SW480 (cell line): ENCODE measurements at places on chromosomes 2 and 18.

DNA sequence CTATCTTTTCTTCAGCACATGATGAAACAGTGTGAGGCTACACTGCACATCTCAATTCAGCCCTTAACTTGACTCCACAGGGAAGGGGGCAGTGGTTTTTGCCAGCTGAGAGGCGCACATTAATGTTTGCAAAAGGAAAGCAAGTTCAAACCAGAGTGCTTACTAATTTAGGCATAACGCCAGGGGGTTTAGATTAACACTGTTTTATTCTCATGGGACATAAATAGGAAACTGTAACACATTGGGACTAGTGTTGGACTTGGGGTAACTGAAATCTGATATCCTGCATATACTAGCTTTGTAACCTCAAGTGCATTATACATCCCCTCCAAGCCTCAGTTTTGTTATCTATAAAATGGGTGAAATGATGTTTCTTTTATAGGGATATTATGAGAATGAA, 821.2 kb upstream of the ID2 start:
- no peak for DNase-seq

DNA sequence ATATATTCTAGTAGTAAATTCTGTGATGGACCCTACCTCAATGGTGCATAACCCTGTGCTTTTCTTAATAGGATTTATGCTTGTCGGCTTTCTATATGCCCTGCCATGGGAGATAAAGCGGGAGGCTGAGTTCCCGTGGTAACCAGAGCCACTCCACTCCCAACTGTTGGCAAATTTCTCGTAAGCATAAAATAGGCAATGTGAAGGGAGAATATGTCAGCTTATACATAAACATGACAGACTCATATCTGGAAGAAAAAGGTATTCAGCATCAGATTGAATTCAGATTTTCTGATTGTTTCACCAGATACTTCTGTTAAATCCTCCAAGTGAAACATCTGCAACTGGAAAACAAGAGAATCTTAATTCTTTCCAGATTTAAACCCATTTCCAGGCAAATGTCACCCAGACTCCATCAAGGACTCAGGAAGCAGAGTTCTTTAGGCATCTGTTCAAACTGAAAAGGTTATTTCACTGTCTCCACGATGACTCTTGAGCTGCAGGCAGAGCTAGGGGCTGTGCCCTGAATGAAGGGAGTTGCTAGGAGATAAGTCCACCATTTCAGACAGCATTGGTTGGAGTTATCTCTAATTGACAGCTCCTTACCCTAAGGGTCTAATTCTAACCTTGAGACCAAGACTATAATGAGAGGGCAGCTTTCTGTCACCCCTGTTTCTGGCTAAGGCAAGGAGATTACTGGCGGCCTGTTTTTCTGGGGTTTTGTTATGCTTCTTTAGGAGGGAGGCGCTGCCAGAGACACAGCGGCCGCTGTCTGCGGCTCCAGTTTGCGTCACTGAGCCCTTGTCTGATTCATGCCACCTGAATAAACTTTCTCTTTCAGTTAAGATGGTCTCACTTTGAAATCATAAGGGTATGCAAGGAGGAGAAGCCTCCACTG, 381.3 kb downstream of the SOX11 start:
- no peak for DNase-seq

GRCh38 chr18:26133652-26134051, at the start of gene PSMA8:
Gene PSMA8, plus strand, starts transcription at chr18:26133869. Its CDS starts 97 bp downstream, at chr18:26133966.
- no peak for DNase-seq

GRCh38 chr2:190930411-190930810, 49.8 kb downstream of the GLS start:
- no peak for DNase-seq

GRCh38 chr2:120289221-120289906, 36.7 kb downstream of the RALB start:
- no peak for DNase-seq

GRCh38 chr2:121505986-121506586, 24.6 kb upstream of the RNU4ATAC start:
- DNase-seq: no peak

DNA sequence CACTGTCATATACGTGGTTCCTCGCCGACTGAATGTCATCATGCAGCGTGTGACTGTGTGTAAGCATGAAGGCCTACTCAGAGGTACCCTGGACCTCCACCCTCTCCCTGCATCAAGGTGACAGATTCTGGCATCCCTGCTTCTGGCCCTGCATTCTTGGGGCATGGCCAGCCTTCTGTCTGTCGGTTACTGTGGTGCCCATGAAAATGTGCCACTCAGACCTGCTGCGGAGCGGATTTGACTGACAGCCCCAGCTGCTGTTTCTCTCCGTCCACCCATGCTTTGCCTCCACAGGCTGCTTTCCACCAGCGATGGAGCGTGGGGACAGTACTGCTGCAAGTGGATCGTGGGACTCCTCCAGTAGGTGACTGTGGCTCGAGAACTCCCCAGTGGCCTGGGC, 9.6 kb downstream of the TMEM177 start:
- no peak for DNase-seq

DNA sequence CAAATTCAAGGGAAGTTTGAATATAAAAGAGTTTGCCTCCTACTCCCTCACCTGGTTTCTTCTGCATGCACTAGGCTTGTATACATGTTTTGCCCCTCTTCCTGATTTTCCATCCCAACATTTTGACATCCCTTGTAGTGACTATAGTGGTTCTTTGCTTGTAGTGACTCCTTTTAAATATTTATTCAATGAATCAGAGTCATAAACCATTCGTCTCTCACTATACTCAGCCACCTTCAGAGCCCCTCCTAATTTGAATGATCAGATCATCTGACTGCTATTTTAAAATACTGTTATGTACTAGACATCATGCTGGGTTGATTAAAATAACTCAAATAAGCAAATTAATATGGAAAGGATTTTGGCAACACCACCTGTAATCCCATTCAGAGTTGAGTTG, 492.1 kb upstream of the PIK3C3 start:
- no peak for DNase-seq

- DNase-seq: no peak
These were observed 354.8 kb upstream of the MEIS1 start for GRCh38 chr2:66080127-66080526.

- no peak for DNase-seq
These were observed 520.1 kb downstream of the ARHGAP15 start for GRCh38 chr2:143649226-143649740.

- peak; percentile 11 for DNase-seq
These were observed 37.0 kb upstream of the EPC2 start for GRCh38 chr2:148607566-148607965.

- DNase-seq: no peak
These were observed 31.5 kb upstream of the PTPRM start for GRCh38 chr18:7535436-7536205.

GRCh38 chr2:218582076-218582475, 13.4 kb downstream of the CNOT9 start:
- peak; percentile 27 for DNase-seq

DNA sequence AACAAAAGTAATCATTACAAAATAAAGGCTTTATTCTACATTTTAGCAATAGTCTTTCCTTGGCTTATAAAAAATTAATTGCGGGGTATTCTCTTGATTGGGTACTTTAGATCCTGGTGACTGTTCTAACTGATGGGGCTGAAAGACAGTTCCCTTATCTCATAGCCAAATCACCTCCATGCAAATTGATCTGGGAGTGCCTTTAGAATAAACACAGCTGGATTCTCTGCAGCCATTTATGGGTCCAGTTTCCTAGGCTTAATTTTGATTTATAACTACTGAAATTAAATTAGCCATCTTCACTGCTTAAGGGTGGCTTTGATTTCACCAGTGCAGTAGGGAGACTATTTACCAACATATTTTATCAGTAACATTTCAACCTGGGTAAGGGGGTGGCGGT, 337.1 kb downstream of the NRXN1 start:
- no peak for DNase-seq

GRCh38 chr2:120661551-120661950, 74.1 kb upstream of the GLI2 start:
- no peak for DNase-seq
